ENCODE measurements at places on chromosomes 12 and 14.

DNA sequence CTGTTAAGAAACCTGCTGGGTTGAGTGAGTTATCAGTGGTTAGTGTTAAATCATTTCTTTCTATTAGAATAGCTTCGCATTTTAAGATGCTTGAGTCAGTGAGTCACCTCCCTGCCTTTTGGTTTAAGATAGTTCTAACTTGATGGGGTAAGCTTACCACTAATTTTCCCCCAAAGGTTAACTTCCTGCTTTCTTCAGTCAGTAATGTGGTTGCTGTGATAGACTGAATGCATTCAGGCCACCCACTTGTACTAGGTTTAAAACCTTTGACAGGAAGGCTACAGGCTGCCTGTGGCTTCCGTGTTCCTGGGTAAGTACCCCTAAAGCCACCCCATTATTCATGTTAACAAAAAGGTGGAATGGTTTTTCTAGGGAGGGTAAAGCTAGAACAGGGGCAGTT lies 25.3 kb downstream of the CLEC2A start:
- DNase-seq: no peak

- no peak for DNase-seq
Observed at GRCh38 chr12:118102070-118102469, 1.7 kb downstream of the VSIG10 start.

DNA sequence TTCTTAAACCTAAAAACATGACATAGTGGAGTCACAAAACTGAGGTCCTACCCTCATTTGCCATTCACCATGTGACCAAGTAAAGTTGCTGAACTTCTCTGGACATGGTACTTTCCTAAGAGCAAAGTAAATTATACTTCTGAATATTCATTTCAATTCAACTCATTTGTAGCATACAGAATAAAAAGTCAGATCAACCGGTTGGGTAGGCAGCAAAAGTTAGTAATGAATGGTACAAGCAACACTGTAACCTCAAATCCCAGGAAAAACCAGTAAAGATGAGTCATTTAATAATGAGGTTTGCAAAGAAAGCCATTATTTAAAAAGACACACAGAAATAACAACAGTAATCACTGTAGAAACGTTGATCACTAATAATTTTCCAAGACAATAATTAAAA lies 8.7 kb downstream of the POLE2 start:
- DNase-seq: no peak

DNA sequence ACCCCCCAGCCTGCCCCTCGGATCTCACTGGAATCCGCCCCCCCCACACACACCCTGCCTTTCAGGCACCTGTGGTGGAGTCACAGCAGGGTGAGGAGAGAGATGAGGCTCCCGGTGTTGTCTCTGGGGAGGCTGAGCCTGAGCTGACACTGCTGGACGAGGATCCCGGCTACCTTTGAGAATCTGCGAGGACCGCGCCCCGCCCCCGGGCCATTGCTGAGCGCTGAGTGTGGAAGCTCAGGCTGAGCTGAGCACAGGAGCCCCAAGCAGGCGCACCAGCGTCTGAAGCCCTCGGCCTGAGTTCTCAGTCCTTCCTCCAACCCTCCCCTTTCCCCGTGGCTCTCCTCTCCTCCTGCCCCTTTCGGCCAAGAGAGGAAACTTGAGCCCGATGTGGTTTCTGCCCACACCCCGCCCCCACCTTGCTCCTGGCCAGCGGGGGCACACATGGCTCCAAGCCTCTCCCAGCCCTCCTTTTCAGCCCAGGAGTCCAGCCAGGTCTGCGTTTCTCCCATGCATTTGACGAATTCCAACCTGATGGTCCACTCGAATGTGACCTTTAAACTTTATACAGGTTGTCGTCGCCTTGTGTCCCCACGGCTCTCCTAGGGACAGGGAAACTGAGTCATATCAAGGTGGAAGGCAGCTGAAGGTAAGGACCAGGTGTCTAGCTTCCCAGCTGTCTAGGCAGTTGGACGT lies at the start of gene NFE2:
Gene NFE2 (minus strand): TSS at position 284 of the 696 bp plus-strand sequence. CDS start 5,767 bp downstream, outside the sequence.
- DNase-seq: no peak

GRCh38 chr14:22047115-22047514 lies 373.5 kb upstream of the OR4E1 start:
- DNase-seq: no peak

DNA sequence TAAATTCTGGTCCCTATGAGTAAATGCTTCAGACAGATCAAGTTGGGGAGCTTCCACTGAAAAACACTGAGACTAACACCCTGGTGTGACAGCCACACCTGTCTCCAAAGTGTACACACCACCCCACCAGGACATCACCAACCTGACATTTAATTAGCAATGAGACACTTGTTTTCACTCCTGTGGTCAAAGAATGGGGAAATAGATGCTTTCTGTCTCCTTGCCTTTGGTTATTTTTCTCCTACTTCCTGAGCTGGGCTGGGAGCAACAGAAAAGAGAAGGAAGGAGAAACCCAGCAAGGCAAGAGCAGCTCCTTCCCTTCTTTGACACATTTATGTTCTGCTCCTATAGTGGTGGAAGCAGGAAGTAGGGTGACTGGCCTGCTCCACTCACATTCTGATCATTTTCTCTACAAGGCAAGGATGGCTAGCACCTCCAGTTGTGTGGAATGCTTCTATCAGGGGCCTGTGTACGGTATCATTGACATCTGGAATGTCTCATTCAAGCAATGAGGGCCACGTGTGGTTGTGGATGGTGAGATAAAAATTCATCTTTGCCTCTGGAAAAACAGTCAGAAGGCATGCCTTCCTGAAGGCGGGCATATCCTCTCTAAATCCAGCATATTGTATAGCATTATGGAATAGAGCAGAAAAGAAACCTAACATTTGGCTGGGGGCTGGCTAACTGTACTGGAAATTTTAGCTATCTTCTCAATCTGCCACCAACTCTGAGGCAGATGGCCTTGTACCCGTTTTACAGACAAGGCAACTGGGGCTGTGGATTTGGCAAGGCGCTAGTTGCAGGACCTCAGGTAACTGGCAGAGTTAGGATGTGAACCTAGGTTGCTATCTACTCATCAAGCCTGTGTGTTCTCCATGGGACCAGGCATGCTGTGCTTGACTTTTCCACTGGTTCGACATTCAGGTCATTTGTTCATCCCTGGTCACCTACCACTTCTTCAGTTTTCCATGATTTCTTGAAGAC lies 24.8 kb upstream of the LGALS3 start:
- no peak for DNase-seq

DNA sequence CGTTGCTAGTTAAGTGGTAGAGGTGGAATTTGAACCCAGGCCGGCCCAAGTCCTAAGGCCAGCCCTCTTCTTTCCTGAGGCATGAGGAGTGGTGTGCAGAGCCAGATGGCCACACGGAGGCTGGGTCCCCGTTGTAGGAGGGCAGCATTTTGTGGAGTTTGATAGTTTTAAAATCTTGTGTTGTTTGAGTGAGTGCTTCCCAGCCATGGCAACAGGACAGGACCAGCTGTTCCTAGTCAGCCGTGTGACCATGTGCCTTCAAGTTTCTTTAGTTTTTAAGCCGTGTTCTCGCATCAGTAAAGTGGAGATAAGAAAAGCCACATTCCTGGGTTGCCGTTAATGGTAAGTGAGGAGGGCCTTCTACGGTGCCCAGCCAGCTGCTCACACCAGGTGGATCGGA lies 44.4 kb downstream of the UBE3B start:
- DNase-seq: no peak
